Karpas-422 (cell line): ENCODE measurements at places on chromosomes 16 and 17. TPM values are rescaled to one million over a fixed set of nuclear protein-coding genes. Genes with fewer than 3 reads are reported as not detected.

The MYH8 gene
- not detected in 2 replicates for total RNA-seq

The FBXW10 gene
- total RNA-seq: not detected in 2 replicates

DNA sequence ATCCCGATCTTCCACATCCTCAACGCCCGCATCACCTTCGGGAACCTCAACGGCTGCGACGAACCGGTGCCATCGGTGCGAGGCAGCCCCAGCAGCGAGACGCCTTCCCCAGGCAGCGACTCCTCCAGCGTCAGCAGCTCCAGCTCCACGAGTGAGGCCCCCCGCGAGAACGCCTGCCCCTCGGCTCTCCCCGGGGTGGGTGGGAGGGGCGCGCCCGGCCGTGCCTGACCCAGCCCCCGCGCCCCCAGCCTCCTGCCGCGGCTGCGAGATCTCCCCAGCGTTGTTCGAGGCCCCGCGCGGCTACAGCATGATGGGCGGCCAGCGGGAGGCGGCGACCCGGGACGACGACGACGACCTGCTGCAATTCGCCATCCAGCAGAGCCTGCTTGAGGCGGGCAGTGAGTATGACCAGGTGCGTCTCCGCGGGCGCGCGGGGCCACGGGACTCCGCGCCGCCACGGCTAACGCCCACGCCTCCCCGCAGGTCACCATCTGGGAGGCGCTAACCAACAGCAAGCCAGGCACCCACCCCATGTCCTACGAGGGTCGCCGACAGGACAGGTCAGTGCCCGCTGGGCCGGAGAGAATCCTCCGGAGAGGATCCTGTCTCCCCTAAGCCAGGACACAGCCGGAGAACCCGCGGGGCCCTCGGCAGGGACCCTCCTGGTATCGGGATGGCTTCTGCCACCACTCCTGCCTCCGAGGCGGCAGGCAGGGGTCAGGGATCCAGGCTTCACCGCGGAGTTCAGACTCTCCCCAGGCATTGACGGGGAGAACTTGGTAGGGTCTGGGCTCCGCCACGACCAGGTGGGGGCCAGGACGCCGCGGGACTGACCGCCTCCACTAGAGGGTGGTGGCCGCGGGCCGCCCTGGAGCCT lies 10.1 kb downstream of the CORO6 start:
- H3K4me1 ChIP-seq: peaks cover 23% of the 10 kb centered on the region
- no peak overlapping the region for H3K27ac ChIP-seq
- H3K4me3 ChIP-seq: no peak overlapping the region
- H3K36me3 ChIP-seq: no peaks in the 10 kb centered on the region
- H3K27me3 ChIP-seq: no peaks in the 10 kb centered on the region

DNA sequence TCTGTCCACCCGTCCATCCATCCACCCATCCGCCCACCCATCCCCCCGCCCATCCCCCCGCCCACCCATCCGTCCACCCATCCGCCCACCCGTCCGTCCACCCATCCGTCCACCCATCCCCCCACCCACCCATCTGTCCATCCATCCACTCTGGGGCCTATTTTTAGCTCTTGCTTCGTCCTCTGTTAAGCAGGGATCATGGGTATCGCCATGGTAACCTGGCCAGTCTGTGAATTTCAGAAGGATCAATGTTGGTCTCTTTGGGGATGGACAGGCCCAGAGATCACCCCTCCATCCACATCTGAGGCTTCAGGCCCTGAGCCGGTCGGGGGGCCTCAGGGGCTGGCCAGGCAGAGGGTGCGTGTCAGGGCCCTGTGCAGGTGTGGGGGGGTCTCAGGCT lies 15.2 kb upstream of the DPEP1 start:
- no peaks in the 10 kb centered on the region for H3K4me1 ChIP-seq
- H3K27me3 ChIP-seq: no peaks in the 10 kb centered on the region
- no peak overlapping the region for H3K27ac ChIP-seq
- H3K36me3 ChIP-seq: no peaks in the 10 kb centered on the region
- H3K4me3 ChIP-seq: no peak overlapping the region

- H3K27me3 ChIP-seq: no peaks in the 10 kb centered on the region
- H3K4me3 ChIP-seq: no peak overlapping the region
- no peak overlapping the region for H3K27ac ChIP-seq
- peak; percentile 78 for DNase-seq
- no peaks in the 10 kb centered on the region for H3K36me3 ChIP-seq
Observed at GRCh38 chr17:29143894-29144293, 36.3 kb downstream of the MYO18A start.

GRCh38 chr17:35142467-35142796 lies 329 bp upstream of the NLE1 start:
- H3K36me3 ChIP-seq: peaks cover 19% of the 10 kb centered on the region; the same call in 1 of the 2 replicates
- DNase-seq: no peak
